ENCODE measurements at places on chromosomes 13 and 19.

GRCh38 chr13:110042253-110042950, 256.0 kb upstream of the IRS2 start:
- no peak for DNase-seq

- DNase-seq = no peak
Measured at GRCh38 chr13:35534343-35534742, 57.9 kb upstream of the MAB21L1 start.

DNA sequence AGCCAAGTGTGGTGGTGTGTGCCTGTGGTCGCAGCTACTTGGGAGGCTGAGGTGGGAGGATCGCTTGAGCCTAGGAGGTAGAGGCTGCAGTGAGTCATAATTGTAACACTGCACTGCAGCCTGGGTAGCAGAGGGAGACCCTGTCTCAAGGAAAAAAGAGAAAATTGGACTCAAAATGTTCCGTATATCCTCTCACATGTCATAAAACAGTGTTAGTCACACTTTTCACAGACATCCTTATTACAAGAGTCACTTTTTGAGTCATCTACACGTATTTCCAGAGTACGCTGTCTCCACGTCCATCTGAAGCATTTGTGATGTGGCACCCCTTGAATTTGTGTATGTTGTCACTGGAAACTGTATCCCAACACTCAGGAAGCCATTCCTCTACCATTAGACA, 133.0 kb downstream of the SIPA1L3 start:
- no peak for DNase-seq

DNA sequence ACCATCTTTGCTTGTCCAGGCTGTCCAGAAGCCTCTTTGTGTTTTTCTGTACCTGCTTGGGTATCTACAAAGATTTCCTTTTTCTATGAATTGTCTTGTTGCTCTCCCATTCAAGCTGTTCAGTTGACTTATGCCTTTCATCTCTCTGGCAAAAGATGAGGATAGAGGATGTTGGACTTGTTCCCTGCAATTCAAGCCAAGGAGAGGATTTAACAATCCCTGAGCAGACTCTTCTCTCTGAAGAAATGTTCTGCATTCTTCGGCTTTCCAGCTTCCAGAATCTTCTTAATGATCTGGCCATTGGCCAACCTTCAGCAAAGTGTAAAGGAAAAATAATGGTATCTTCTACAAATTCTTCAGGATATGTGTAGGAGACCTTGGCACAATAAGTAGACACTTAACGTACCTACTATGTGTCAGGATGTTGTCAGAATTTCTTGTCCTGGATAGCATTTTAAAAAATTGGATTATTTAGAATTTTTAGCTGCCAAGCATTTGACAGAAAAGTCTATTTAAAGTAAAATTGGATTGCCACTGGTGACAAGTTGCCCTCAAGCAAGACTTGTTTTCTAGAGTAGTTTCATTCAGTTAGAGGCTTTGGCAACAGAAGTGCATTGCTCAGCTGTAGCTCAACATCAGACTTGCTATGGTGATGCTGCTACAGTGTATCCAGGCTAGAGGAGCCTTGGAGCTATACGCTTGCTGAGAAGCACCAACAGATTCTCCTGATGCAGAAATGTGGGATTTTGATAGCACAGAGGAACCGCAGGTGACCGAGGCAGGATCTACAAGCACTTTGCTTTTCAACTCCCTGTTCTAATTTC, 455.7 kb downstream of the SUCLA2 start:
- no peak for DNase-seq

DNA sequence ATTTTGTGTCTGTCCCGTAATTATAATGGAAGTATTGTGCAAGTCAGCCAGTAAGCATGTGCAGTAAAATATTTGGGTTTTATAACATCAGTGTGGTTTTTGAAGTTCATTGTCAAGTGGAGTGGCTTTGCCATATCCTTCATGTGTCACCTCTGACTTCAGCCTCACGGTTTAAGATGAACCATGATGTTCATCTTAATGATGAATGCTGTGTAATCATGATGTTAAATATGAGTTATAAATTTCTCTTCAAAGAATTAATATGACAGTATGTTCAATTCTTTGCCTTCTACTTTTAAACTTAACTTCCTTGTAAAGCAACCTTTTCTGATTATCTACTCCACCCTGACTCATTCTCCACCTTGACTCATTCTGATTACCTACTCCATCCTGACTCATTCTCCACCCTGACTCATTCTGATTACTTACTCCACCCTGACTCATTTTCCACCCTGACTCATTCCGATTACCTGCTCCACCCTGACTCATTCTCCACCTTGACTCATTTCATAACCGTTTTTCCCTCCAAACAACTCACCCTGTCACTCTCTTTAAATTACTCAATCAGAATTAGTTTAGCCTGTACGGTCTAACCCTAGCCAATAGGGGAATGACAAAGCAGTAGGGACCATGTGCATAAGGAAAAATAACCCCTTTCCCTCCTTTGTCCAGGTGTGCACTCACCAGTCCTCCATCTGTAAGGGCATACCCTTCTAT, 50.3 kb upstream of the ANKRD10 start:
- DNase-seq = no peak

- DNase-seq = no peak
Measured at GRCh38 chr13:103671547-103671946, 605.3 kb upstream of the SLC10A2 start.

DNA sequence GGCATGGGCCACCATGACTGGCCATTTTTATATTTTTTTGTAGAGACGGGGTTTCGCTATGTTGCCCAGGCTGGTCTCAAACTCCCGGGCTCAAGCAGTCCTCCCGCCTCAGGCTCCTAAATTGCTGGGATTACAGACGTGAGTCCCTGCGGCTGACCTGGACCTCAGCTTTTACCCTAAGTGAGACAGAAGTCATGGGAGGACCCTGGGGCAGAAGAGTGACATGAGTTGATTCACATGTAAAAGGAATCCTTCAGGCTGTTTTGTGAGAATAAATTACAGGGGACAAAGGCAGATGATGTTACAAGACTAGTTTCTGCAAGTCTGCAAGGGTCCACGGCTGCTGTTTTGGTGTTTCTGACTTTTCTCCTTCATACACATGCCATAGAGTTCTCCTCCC, 2.6 kb upstream of the BCAM start:
- DNase-seq = no peak

GRCh38 chr13:71469626-71470025, 397.4 kb downstream of the DACH1 start:
- no peak for DNase-seq

- no peak for DNase-seq
Measured at GRCh38 chr13:28849441-28849840, 29.3 kb downstream of the MTUS2 start.

DNA sequence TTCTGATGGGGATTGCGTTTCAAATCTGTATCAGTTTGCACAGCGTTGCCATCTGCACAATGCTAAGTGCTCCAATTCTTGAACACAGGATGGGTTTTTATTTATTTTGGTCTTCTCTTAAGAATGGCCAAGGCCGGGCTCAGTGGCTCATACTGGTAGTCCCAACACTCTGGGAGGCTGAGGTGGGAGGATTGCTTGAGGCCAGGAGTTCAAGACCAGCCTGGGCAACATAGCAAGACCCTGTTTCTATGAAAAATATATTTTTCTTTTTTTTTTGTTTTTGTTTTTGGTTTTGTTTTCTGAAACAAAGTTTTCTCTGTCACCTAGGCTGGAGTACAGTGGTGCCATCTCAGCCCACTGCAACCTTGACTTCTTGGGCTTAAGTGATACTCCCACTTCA, 5.5 kb upstream of the YJEFN3 start:
- DNase-seq = no peak

DNA sequence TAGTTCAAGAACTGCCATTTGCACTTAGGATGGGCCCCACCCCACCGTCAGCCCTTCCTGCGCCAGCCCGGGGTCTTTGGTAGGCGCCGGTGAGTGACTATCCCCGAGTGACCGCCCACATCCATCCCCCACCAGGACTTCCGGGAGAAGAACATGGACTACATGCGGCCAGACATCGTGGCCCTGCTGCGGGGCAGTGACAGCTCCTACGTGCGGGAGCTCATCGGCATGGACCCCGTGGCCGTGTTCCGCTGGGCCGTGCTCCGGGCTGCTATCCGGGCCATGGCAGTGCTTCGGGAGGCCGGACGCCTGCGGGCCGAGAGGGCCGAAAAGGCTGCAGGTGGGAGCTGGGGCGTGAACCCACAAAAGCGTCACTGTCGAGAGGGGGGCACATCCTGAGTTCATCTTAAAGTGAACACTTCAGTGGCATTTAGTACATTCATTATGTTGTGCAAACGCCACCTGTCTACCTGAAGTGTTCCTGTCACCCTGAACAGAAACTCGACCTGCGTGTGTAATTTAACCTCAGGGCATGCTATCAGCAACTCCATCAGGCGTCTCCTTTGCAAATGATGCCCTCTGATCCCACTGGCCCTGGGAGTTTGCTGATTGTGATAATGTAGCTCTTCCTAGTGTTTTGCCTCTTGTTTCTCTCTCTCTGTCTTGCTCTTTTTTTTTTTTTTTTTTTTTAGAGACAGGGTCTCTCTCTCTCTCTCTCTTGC, 42.4 kb upstream of the USE1 start:
- no peak for DNase-seq

- DNase-seq = no peak
Measured at GRCh38 chr19:33132021-33132420, at the start of gene WDR88. TSS of gene WDR88 (plus strand) at chr19:33132114. CDS start at chr19:33132170, 56 bp downstream.

DNA sequence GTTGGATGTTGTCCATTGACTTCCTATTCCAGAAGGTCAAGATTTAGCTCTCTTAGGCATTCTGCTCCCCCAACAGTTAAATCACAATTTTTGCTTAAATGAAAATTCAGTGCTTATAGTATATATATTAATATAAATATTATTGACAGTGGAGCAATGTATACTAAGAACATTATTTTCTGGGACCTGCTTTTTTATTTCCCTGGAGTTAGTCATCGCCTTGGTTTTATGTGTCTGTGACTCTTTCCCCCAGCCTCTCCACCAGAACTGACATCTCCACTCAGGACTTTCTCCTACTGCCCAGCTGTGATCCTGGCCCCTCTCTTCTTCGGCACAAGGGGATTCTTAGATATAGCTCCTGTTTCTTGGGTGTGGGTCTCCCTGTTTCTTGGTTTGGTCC, 10.2 kb upstream of the MATK start:
- DNase-seq = no peak

GRCh38 chr13:24038405-24038804, 122.1 kb upstream of the SPATA13 start:
- no peak for DNase-seq

GRCh38 chr19:27975419-27976005, 1237.4 kb downstream of the UQCRFS1 start:
- no peak for DNase-seq

GRCh38 chr19:13189600-13189999, 39.4 kb downstream of the IER2 start:
- DNase-seq = no peak

GRCh38 chr19:35119091-35119490, 3.5 kb downstream of the FXYD3 start:
- DNase-seq = no peak

DNA sequence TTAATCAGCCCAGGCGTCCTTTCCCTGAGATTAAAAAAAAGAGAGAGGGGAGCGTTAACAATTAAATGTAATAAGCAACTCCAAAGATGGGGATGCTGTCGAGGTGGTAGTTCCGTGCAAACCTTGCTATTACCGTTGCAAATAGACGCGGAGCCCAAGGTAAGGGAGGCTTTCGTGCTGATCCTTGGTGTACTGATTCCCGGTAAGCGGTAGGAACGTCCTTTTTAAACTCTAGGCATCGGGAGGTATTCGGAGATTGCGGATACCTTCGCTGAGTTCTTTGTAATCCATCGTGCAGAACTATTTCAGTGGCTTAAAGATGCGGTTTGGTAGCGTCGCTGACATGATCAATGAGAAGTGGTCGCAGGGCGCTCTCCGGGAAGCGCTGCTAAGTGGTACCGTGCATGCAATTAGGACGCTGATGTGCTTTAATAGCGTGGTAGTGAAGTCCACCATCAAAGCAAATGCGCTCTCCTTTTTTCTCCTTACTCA, 3.1 kb downstream of the SLITRK5 start:
- DNase-seq = no peak

DNA sequence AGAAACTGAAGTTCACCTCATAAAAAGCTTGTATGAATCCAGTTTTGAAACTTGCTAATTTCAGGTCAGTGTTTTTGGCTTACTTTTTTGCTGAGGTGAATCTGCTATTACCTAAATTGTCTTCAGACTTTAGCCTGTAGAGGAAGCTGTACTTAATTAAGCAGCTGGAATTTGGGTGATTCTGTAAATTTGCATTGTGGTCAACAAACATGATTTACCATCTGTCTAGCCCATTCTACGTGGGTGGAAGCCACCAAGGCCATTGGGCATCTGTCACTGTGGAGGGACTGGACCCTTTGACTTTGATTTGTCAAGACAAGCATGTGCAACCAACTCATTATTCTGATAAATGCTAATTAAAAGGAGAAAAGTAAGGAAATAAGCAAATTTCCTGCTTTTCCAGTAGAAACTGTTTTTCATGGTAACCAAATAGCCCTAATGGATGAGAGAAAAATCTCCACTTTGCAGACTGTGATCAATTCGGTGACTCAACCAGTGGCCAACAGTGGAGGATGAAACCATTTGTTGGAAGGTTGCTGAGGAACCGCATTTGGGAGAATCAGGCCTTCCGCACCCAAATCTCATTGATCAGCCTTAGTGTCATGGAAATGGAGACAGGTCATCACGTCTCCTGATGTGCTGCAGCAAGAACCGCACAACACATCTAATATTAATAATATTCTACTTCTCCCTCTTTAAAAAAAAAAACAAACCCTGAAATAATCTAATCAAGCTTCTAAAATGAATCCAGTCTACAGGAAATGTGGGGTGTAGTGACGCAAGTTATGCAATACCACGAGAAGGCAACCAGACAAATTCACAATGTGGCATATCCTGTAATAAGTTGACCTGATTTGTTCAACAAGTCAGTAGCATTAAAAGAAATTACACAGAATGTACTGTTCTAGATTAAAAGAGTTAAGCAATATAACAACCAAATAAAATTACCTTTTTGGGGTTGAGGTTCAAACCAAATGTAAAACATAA, 54.3 kb downstream of the GARRE1 start:
- DNase-seq = no peak

- no peak for DNase-seq
Measured at GRCh38 chr13:51601601-51602565, 17.6 kb downstream of the WDFY2 start.

- DNase-seq = no peak
Measured at GRCh38 chr13:97460853-97461252, 26.9 kb downstream of the RAP2A start.

DNA sequence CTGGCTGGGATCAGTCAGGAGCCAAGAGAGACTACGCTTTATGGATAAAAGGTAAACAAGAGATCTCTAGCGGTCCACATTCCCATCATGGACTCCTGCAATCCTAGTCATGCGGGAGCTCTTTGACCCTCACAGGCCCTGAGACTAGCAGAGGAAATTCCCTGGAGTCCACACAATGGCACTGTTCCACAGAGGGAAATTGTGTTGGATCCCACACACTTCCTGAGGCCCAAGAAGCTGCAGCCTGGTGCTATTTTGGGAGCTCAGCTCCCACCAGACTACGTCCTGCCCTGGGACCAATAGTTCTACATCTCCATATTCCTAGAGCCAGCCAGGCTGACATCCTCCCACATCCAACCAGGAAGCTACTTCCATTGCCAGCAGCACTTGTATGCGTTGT, 2358.4 kb downstream of the PCDH9 start:
- DNase-seq = no peak
